ENCODE measurements at places on chromosomes 6 and 20. TPM values are rescaled to one million over a fixed set of nuclear protein-coding genes. Genes with fewer than 3 reads are reported as not detected.
A peak's percentile ranks its signal among the peaks of the same experiment; 100 is the strongest.

Gene CTAGE9
- polyA plus RNA-seq: not detected

Gene GJA1
- polyA plus RNA-seq: not detected

Gene TSPYL4
- 3.6 TPM for polyA plus RNA-seq

Gene ARFGEF3
- polyA plus RNA-seq: not detected

Gene CGA
- not detected for polyA plus RNA-seq

Gene OR2J3
- not detected for polyA plus RNA-seq

GRCh38 chr20:45433316-45433715, 17.4 kb downstream of the PIGT start:
- no peak for DNase-seq

DNA sequence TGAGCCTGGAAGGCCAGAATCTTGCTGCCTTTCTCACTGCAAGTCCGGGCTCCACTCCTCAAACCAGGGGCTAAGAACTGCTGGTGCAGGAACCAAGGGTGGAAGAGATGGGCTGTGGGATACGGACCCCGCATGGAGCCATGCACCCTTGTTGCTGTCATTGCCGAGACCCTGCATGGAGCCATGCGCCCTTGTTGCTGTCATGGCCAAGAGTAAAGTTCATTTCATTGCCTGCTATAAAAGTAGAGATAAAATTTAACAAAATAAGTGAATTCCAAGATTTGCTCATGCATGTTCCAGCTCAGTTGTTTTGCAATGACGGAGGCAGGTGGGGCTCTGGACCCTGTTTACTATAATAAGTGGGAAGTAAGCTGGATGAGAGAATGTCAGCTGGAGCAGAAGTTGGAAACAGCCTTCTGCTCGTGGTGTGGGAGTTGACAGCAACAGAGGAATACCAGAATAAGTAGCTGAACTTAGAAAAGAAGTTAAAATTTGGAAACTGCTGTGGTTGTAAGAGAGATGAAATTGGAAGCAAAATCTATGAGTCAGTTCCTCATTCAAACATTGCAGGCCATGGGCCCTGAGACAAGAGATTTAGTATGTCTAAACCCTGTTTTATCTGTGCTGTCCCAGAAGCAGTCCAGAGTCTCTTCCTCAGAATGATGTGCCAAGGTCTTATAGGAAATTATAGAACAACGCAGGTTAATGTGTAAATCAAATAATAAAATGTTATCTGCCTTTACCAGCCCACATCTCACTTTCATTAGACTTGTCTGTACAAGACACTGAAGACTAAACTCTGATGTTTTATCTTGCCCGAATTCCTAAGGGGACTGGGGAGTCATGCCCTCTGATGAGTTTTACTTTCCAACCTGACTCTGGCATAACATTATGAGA, 15.8 kb upstream of the THBS2 start:
- peak; percentile 33 for DNase-seq

GRCh38 chr6:17600527-17601385, 654 bp downstream of the FAM8A1 start:
- no peak for DNase-seq

- no peak for DNase-seq
Observed at GRCh38 chr20:49570161-49570827, 2.4 kb upstream of the PTGIS start.

DNA sequence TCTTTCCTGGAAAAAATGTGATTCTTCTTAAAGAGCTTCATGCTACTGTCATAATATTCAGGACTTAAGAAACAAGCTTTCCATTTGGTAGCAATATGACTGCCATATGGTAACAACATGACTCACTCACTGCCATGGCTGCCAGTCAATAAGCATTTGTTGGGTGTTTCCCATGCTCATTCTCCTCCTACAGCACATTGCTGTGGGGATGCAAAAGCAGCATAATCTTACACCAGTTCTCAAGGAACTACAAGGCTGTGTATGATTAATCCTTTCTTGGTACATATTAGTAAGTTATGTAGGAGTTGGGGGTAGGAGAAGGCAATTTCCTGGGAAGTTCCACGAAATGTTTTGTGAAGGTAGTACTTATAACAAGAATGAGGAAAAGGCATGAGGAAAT, 76.7 kb downstream of the CEP162 start:
- no peak for DNase-seq

DNA sequence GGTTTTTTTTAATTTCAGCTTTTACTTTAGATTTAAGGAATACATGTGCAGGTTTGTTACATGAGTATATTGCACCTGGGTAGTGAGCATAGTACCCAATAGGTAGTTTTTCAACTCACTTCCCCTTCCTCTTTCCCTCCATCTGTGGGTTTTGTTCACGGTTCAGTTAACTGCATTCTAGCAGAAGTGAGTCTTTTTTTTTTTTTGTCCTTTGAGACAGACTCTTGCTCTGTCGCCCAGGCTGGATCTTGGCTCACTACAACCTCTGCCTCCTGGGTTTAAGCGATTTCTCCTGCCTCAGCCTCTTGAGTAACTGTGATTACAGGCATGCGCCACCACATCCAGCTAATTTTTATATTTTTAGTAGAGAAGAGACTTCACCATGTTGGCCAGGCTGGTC, 8.7 kb downstream of the UBR2 start:
- DNase-seq: peak; percentile 44

- DNase-seq: no peak
Observed at GRCh38 chr20:6848041-6848440, 80.6 kb downstream of the BMP2 start.

DNA sequence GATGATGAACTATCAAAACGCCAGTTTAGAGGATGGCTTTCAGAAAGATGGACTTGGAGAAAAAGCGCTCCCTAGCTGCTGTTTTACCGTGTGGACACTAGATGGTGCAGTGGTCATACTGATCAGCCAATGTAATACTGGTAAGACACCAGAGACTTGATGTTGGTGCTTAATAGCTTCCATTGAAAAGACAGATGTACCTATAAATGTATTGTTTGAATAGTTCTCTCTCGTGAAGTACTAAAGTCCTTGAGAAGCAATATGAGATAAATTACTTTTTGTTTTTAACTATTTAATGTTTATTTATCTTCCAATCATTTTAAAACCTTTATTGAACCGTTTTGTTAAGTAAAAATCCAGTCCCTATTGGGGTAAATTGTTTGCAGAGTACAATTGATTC, 63.9 kb upstream of the FUCA2 start:
- peak; percentile 70 for DNase-seq

DNA sequence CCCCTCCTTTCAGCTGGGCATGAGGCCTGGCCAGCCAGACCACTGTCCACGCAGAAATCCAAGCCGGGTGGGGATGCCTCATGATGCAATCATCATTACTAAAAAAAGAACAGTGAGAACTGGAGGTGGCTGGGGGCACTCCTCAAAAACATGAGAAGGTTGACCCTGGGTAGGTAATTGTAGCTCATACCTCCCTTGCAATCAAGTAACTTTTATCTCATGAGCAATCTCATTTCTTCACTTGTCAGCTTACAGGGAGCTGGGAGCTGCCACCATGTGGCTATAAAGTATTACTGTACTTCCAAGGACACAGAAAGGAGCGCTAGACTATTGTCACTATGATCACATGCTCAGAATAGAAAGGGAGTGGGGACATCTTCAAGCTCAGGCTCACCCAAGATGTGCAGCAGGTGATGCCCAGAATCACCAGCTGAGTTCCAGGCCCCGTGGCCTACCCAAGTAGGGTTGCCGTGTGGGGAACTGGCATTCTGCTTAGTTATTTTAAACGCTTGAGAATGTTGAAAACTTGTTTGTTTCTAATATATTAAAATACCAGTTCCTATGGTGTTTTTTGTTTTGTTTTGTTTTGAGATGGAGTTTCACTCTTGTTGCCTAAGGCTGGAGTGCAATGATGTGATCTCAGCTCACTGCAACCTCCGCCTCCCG, 3.0 kb upstream of the CDH26 start:
- DNase-seq: peak; percentile 48

GRCh38 chr20:57480444-57481160, 44.3 kb downstream of the CTCFL start:
- DNase-seq: no peak

DNA sequence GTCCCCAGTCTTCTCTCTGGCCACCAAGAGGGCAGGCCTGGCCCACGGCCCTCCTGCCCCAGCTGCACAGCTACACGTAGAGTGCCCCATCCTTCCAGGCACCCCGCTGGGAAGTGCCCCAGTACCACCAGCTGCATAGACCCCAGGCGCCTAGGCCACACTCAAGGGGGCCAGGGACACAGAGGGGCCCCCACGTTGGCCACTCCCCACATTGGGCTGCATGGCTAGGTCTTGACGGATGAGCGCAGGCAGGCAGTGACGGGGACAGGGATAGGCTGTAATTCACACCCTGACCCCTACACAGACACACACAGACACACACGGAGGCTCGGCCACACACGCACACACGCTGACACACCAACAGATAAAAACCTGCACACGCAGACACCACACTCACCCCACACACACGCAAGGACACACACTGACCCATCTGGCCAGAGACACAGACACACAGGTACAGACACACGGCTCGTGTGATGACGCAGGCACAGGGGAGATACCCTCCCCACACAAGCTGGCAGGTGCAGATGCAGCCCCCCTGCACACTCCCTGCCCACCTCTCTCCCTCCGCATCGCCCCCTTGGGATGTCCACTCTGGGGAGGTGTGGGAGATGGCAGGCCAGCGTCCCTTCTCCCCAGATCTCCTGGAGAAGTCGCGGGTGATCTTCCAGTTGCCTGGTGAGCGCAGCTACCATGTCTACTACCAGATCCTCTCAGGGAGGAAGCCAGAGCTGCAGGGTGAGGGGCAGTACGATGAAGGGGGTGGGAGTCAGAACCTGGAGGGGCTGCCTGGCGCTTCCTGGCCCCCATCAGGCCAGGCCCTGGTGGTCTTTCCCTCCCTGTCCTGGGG, 30.0 kb downstream of the MYH7B start:
- DNase-seq: no peak

DNA sequence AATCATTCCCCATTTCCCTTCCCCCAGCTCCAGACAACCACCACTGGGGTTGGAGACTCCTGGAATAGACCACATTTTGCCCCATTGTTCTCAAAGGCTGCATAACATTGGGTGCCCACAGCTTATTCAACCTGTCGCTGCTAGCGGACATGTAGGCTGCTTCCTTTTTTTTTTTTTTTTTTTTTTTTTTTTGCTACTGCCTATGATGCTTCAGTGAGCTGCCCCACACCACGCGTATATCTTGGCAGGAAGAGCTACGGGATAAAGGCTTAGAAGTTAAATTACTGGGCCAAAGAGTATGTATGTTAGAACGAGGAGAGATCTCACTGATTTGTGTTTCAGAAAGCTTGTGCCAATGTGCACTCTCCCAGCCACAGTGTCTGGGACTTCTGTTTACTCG, 7.0 kb downstream of the LBP start:
- DNase-seq: no peak

DNA sequence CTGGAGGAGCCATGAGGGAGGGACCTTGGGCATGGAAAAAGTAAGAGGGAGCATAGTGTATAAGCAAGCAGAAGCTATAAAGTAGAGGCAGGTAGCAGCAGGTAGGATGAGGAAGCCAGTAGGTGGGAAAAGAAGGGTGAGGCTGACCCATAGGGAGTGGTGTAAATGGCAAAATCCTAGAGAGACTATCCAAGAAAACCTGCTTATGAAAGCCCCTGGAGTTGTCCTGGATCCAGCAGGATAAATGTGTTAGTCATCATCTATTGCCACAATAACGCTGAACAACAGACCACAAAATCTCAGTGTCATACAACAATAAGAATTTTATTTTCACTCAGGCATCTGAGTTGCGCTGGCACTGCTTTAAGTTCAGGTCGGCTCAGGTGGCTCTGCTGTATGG, 30.2 kb downstream of the CHD6 start:
- no peak for DNase-seq

GRCh38 chr6:12882761-12883290, 166.3 kb downstream of the PHACTR1 start:
- no peak for DNase-seq

- DNase-seq: no peak
Observed at GRCh38 chr6:35831257-35832007, 26.3 kb downstream of the LHFPL5 start.

DNA sequence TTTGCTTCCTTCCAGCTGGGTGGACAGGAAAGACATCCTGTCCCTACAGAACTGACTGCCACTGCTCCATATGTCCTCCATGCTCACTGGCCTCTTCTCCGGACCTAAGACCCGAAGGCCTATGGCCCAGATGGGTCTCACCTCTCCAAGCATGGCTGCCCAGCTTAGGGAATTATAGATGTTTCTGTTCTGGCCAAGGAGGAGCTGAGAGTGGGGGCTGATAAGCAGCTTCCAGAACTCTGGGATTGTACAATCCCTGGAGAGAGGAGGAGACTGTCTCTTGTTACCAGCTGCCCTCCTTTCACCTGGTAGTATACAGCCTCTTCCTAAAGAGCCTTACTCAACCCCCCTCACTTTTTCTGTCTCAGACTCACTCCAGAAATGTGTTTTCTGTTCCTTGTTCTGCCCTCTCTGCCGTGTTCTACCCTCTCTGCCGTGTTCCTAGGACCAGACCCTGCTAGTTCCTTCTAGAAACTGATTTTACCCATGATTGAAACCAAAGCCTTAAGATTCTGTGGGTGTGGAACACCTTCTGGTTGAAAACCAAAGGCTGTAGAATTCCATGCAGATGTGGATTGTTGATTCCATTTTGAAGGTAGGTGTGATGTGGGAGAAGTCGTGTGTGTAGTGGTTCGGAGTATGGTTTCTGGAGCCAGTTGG, 28.7 kb downstream of the ANKS1A start:
- no peak for DNase-seq

DNA sequence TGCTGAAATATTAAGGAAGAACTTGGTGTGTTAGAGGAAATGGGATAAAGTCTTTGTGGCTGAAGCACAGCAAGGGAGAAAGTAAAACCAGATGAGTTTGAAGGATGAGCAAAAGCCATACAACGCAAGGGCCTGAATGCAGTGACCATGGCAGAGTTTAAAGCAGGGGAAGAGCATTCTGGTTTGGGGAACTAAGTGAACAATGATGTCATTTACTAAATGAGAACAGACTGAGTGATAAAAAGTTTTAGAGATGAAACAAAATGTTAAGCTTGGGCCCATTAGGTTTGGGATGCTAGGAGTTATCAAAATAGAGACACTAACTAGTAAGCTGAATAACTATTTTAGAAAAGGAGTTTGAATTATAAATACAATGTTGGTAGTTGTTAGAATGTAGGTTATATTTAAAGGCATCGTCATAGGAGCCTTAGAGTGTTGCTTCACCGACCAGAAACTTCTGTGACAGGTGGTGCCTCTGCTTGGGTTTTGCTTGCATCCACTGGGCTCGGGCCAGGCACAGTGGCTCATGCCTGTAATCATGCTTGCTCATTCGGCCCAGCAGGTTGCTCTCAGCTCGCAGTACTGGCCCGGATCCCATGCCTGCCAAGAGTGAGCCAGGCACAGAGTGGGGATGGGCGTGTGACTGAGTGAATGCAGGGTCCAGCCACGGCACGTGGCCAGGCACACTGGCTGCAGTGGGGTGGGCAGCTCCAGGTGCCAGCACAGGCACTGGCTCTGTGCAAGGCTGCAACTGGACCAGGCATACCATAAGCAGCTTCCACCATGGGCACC, 37.4 kb upstream of the OPRM1 start:
- no peak for DNase-seq

GRCh38 chr6:114164207-114164606, 178.6 kb downstream of the HS3ST5 start:
- no peak for DNase-seq
